NT2/D1 (cell line): ENCODE measurements at places on chromosomes 4 and X.

DNA sequence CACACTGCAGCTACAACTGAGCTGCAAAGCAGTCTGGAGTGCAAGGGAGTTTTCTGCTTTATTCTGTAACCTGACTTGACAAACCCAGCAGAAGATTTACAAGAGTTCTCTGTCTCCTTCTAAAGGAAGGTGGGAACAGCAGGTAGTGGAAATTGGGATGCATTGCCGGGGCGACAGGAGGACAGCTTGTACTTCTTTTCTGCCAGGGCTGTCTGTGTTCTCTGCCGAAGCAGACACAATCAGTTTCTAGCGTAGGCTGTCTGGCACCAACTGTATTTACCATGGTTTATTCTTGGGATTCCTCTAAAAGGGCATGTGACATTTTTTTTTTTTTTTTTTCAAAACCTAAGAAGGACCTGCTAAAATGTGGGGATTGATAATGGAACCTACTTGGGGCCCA is 190.8 kb upstream of the GK2 start:
- no peak for DNase-seq

- DNase-seq = no peak
Observed at GRCh38 chr4:128558896-128559679, 250.4 kb upstream of the JADE1 start.

DNA sequence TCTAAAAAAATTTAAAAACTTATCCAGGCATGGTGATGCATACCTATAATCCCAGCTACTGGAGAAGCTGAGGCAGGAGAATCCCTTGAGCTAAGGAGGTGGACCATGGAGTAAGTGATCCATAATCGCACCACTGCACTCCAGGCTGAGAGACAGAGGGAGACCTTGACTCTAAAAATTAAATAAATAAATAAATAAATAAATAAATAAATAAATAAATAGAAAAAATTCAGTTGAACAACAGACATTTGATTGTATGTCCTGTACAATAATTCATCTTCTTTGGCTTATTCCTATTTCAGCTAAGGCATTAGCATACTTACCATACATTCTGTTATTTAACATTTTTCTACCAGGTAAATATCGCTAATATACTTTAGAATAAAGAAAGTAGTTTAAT is 726.1 kb upstream of the GALNTL6 start:
- DNase-seq = no peak

DNA sequence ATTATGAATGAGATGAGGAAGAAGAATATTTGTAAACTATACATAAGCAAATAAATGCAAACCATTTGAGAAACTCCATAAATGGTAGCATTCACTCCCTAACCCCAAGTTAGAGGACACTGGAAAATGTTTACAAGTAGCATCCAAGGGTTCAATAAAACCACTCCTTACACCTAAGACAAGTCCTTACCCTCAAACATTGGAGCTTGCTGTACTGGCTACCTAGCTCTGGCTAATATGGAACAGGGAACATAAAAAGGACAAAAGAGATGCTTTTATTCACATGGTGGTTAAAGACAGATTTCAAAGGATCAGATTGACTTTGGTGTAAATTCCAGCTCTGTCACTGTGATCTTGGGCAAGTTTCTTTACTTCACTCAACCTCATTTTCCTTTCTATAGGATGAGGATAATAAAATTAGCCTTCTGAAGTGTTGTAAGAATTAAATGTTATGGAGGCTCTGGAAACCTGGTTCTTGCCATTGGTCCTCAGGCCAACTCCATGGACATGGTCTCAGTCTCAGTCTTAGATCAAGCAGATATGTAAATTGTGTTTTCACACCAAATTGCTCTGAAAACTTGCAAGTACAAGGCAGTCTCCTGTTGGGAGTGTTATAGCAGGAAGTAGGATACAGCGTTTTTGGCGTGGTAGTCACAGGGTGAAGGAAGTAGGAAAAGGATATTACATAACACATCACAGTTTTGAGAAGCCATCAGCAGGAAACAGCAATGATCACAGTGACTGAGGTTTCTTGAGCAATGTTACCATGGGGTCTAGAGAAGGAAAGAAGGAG is 3.3 kb downstream of the CXCL1 start:
- no peak for DNase-seq

GRCh38 chr4:36740796-36741310 is 459.4 kb downstream of the DTHD1 start:
- no peak for DNase-seq

DNA sequence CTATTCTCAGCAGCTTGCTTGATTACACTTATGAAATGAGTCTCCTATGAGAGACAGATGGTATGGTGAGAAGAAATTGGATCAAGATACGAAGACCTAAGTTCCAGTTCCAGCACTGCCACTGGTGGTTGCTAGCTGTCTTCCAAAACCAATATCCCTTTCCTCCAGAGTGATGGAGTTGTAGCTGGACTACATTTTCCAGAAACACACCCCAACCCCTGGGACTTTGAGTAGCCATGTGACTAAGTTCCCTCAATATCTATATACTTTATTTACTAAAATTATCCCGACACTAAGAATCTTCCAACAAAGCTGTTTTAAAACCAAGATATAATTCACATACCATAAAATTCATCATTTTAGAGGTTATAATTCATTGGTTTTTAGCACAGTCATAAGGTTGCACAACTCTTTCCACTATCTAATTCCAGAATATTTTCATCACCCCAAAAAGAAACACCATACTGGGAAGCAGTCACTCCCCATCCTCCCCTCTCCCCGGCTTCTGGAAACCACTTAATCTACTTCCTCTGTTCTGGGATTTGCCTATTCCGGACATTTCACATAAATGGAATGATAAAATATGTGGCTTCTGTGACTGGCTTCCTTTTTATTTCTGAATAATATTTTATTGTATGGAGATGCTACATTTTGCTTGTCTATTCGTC is 118.0 kb downstream of the MANBA start:
- DNase-seq = no peak

GRCh38 chrX:19953145-19953544 is 37.7 kb downstream of the BCLAF3 start:
- no peak for DNase-seq

GRCh38 chr4:129641179-129641578 is 545.2 kb downstream of the C4orf33 start:
- DNase-seq = peak; percentile 30

GRCh38 chr4:75902352-75902751 is at the start of gene PPEF2:
Gene PPEF2 (minus strand): TSS chr4:75902452. CDS start chr4:75896325, 6,127 bp downstream.
- no peak for DNase-seq

DNA sequence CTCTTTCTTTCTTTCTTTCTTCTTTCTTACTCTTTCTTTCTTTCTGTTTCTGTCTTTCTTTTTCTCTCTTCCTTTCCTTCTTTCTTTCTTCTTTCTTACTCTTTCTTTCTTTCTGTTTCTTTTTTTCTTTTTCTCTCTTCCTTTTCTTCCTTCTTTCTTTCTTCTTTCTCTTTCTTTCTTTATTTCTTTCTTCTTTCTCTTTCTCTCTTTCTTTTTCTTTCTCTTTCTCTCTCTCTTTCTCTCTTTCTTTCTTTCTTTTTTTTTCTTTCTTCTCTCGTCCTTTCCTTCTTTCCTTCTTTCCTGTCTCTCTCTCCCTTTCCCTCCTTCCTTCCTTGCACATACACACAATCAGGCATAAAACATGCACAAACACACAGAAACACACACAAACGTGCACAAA is 79.3 kb upstream of the SHOX start:
- DNase-seq = no peak

DNA sequence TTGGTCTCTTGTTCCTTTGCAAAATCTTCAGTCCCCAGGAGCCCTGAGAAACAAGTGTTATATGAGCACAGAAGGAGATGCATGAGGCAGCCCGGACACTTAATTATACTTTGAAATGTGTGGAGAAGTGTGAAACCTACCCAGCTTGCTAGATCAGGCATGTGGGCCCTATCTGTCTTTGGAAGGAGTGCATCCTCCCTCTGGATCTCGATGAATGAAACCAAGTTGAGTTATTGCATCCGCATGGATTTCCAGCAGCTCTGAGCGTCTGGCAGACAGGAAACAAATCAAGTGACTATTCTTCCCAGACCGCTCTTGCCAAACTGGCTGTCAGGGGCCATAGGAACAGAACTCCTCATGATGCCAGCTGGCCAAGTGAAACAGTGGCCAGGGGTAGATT is 19.6 kb upstream of the SOWAHD start:
- DNase-seq = no peak

GRCh38 chrX:133359466-133359865 is 55.8 kb downstream of the GPC4 start:
- DNase-seq = peak; percentile 50

DNA sequence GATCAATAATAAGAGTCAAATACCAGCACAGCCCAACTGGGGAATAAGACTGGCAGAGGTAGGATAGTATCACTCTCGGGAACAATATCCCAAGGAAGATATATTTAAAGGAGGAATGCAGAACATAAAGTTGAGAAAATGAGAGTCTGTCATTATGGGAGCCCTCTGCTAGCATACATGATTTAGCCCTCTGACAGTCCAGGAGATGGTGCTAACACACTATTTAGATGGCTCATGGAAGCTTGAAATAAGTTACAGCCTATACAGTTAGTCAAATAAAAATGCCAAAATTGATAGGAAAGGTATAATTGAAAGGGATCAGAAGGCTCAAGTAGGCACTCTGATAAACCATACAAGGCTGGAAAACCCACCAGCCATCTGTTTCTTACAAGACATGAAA is 201.0 kb upstream of the NEIL3 start:
- no peak for DNase-seq

- no peak for DNase-seq
Observed at GRCh38 chr4:95591278-95591677, 42.5 kb upstream of the UNC5C start.

DNA sequence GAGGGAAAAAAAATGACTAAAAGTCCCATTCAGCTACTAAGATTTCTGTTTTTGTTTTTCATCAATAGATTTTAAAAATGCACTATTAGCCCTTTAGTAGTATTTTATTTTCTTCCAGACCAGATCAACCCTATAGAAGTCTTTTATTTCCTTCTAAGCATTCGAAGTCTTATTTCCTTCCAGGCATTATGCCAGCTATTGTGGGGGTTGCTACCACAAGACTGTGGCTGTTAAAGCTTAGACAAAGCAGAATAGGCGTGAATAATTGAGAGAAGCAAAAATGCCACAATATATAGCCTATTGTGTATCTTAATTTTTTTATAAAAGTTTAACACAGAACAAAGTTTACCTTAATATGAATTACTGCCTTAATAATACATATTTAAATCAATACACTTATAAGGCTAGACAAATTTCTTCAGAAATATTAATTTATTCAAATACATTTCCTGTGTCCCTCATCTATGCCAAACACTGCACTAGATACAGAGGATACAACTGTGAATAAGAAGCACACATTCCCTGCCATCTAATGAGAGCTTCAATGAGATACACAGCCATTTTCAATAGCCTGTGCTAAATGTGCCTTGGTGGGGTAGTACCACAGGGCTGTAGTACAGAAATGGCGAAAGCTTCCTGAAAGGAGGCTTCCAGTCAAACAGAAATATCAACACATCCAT is 33.1 kb downstream of the SLC10A7 start:
- DNase-seq = no peak

- DNase-seq = no peak
Observed at GRCh38 chr4:83282049-83282535, 2.5 kb downstream of the COQ2 start.

GRCh38 chrX:148700021-148700420 is 199.6 kb downstream of the AFF2 start:
- DNase-seq = no peak

- DNase-seq = no peak
Observed at GRCh38 chr4:185217408-185217975, 8.1 kb downstream of the SNX25 start.

DNA sequence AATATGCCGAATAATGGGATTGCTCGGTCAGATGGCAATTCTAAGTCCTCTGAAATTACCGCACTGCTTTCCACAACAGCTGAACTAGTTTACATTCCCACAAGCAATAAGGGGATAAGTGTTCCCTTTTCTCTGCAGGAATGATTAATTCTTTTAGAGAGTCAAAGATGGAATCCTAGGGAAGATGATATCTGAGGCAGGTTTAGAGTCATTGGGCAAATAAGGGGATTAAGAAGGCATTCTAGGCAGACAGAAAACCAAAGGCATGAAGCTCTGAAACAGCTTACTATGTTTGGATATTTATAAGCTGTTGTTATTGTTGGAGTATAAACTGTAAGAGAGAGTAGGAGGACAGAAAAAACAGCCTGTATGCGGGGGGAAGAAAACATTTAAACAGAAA is 85.7 kb downstream of the TET2 start:
- no peak for DNase-seq

DNA sequence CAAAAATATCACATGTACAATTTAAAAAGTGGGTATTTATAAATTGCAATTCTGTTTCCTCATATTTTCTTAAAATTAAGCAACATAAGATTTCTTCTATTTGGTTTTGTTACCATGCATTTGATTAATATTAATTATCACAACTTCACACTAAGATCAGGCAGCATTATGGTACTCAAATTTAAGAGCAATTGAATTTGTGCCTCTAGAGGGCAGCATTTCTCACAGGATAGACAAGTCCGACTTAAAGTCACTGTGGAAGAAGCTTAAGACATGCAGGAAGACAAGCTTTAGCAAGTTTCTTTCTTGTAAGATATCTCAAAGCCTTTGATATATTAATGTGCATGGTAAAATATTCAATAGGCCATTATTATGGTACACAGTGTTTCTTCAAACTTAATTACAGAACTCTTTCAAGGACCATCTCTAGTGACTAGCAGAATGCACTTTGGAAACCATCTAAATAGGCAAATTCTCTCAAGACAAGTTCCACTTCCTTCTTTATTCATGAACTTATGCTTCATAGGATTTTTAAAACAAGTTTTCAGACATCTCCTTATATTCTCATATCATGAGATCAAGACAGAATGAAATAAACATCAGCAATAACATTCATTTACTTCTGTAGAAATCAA is 35.0 kb downstream of the FBXW7 start:
- peak; percentile 85 for DNase-seq

- DNase-seq = no peak
Observed at GRCh38 chr4:176404621-176405020, 84.9 kb downstream of the SPCS3 start.

DNA sequence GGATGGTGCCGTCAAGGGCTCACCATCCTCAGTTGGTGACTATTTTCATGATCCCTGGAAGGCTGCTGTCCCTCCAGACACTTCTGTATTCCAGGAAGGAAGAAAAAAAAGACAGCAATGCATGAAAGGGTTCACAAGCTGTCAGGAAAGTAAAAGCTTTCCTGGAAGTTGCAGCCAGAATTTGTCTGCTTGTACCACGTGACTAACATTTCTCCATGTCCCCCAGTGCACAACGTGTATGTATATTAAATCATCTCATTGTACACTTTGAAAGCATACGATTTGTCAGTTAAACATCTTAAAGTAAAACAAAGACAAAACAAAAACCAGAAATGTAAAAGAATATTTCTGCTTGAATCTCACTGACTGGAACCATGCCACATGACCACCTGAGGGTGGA is 127.4 kb upstream of the CLNK start:
- DNase-seq = no peak
